ENCODE measurements at places on chromosomes 3 and 15. TPM values are rescaled to one million over a fixed set of nuclear protein-coding genes. Genes with fewer than 3 reads are reported as not detected.

Gene ST8SIA2
- polyA plus RNA-seq, result not detected

Gene LCTL
- not detected for polyA plus RNA-seq

Gene NMB
- 1.2 TPM for polyA plus RNA-seq

Gene GABRG3
- polyA plus RNA-seq, result not detected

Gene GALNT15
- polyA plus RNA-seq, result 1.1 TPM

Gene VEPH1
- 3.3 TPM for polyA plus RNA-seq

Gene ZBTB20
- polyA plus RNA-seq, result 0.88 TPM

Gene ETFA
- polyA plus RNA-seq, result 342 TPM

Gene SCN5A
- 0.01 TPM for polyA plus RNA-seq

Gene GOLGA6D
- 0.06 TPM for polyA plus RNA-seq

Gene AHSG
- 1,784 TPM for polyA plus RNA-seq

Gene PEAK1
- polyA plus RNA-seq, result 2.0 TPM

Gene EPHA3
- 0.73 TPM for polyA plus RNA-seq

Gene POPDC2
- polyA plus RNA-seq, result 0.54 TPM

Gene REC114
- polyA plus RNA-seq, result not detected

Gene AMOTL2
- polyA plus RNA-seq, result 13.8 TPM

Gene IGSF11
- polyA plus RNA-seq, result not detected

Gene PLA1A
- polyA plus RNA-seq, result 30.6 TPM

Gene GP5
- polyA plus RNA-seq, result 0.15 TPM

Gene LEO1
- polyA plus RNA-seq, result 14.5 TPM

Gene GXYLT2
- polyA plus RNA-seq, result 0.13 TPM

Gene CACNA2D3
- polyA plus RNA-seq, result 0.06 TPM

Gene SLC38A3
- 114 TPM for polyA plus RNA-seq

Measured in liver (tissue), 10 donors.